ENCODE measurements at places on chromosomes 6 and 20. TPM values are rescaled to one million over a fixed set of nuclear protein-coding genes. Genes with fewer than 3 reads are reported as not detected.

Gene TSPYL1
- 110 TPM for total RNA-seq

Gene HAO1
- not detected for total RNA-seq

Gene ARMC12
- 0.13 TPM for total RNA-seq

Gene FABP7
- total RNA-seq = not detected

Gene NRM
- total RNA-seq = 2.2 TPM

Gene KCNK16
- not detected for total RNA-seq

Gene PLTP
- 41.9 TPM for total RNA-seq

Gene MLN
- total RNA-seq = not detected

Gene DEFB132
- not detected for total RNA-seq

Gene RING1
- total RNA-seq = 31.0 TPM

Measured in aortic smooth muscle cell (primary cell).